ENCODE measurements at places on chromosomes 11 and 22. TPM values are rescaled to one million over a fixed set of nuclear protein-coding genes. Genes with fewer than 3 reads are reported as not detected.

The ISX gene
- total RNA-seq = not detected

The TRIOBP gene
- 140 TPM for total RNA-seq

The CARNS1 gene
- 5.9 TPM for total RNA-seq

The MN1 gene
- total RNA-seq = 3.9 TPM

The PNPLA5 gene
- not detected for total RNA-seq

The NECTIN1 gene
- 14.6 TPM for total RNA-seq

The SCN3B gene
- 3.6 TPM for total RNA-seq

The OR51G1 gene
- total RNA-seq = not detected

- H3K36me3 ChIP-seq = no peaks in the 10 kb centered on the region
- DNase-seq = no peak
- no peak overlapping the region for H3K4me3 ChIP-seq
- peaks cover 20% of the 10 kb centered on the region for H3K4me1 ChIP-seq
- no peaks in the 10 kb centered on the region for H3K27me3 ChIP-seq
These were observed 59.3 kb downstream of the ENDOD1 start for GRCh38 chr11:95148938-95149337.

GRCh38 chr11:107741044-107741823 lies 29.4 kb upstream of the SLN start:
- no peak overlapping the region for H3K27ac ChIP-seq
- no peak for DNase-seq
- H3K36me3 ChIP-seq = no peaks in the 10 kb centered on the region
- no peaks in the 10 kb centered on the region for H3K27me3 ChIP-seq
- no peaks in the 10 kb centered on the region for H3K4me1 ChIP-seq
- H3K4me3 ChIP-seq = no peak overlapping the region

GRCh38 chr11:104259121-104259610 lies 95.2 kb upstream of the PDGFD start:
- no peaks in the 10 kb centered on the region for H3K27me3 ChIP-seq
- H3K4me1 ChIP-seq = no peaks in the 10 kb centered on the region
- DNase-seq = no peak
- H3K36me3 ChIP-seq = no peaks in the 10 kb centered on the region
- H3K27ac ChIP-seq = no peak overlapping the region

- no peak overlapping the region for H3K4me3 ChIP-seq
- H3K27me3 ChIP-seq = no peaks in the 10 kb centered on the region
- DNase-seq = no peak
- H3K27ac ChIP-seq = no peak overlapping the region
These were observed 70.8 kb downstream of the RAB38 start for GRCh38 chr11:88104408-88104807.

DNA sequence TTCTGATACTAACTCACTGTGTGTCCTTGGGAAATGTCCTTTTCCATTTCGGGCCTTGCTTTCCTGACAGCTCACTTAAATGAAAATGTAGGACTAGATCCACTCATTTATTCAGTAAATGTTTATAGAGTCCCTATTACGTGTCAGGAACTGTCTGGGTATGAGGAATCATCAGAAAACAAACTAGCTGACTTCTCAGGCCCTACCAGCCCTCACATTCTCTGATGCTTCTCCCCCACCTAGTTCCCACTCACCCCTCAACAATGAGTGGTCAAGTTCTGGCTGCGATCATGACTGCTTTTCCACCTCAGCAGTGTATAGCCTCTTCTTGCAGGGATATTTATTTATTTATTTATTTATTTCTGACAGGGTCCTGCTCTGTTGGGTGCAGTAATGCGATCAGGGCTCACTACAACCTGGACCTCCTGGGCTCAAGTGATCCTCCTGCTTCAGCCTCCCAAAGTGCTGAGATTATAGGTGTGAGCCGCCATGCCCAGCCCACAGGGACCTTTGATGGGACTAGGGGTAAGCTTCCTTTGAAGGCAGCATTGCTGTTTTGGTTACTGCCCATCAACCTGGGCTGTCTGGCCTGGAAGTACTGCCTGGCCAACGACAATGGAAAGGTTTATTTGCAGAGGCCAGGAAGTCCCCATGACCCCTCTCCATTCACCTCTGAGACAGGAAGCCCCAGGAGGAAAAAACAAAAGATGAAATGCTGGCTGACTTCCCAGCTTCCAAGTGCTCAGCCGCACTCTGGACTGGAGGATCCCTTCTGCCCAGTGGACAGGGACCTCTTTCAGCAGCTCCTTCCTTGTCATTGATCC lies 33.1 kb upstream of the POLD3 start:
- no peaks in the 10 kb centered on the region for H3K4me1 ChIP-seq
- DNase-seq = no peak
- H3K27ac ChIP-seq = no peak overlapping the region
- no peaks in the 10 kb centered on the region for H3K36me3 ChIP-seq
- H3K27me3 ChIP-seq = no peaks in the 10 kb centered on the region

DNA sequence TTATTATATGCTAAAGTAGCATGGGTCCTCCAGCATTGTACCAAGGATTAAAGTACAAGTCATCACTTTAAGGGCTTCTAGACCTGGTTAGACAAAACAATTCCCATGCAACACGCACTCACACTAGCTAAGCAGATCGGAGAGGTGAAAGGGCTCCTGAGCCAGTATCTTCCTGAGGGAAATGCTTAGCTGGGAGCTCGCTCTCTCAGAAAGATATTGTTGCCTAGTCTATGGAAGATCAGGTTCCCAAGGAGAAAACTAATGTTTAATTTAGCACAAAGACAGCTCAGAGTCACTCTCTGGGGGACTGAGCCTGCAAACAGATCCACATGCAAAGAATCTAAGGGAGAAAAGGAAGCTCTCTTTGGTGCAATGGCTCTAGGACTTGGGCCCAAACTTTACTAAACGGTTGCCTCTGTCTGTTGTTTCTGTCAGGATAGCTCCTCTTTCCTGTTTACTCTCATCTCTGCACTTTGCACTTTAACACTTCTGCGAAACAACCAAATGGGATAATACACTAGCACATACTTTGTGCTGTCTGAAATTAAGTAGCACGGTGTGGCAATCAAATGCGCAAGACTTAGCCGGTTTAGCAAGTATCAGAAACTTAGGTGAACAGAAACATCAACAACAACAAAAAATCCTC lies 10.7 kb downstream of the MAML2 start:
- peak overlapping the region; percentile 71 for H3K27ac ChIP-seq
- H3K4me3 ChIP-seq = no peak overlapping the region
- no peaks in the 10 kb centered on the region for H3K36me3 ChIP-seq
- no peaks in the 10 kb centered on the region for H3K27me3 ChIP-seq

DNA sequence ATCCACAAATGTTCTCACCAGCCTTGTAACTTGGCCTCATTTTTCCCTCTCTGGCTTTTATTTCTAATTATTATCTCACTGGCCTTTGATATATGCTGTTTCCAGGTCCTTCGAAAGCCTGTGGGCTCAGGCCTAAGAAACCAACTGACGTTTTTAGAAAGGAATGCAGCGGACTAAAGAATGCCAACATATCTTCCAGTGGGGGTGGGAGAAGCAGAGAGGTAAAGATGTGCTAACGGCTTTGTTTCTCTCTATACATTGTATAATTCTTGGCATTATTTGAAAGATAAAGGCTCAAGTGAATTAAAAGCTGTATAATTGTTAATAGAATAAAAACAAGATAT lies 28.2 kb downstream of the OR6Q1 start:
- H3K27me3 ChIP-seq = no peaks in the 10 kb centered on the region
- no peak overlapping the region for H3K4me3 ChIP-seq
- DNase-seq = no peak
- H3K27ac ChIP-seq = no peak overlapping the region
- no peaks in the 10 kb centered on the region for H3K4me1 ChIP-seq

GRCh38 chr22:31613286-31613903 lies 48.6 kb downstream of the PISD start:
- no peak overlapping the region for H3K4me3 ChIP-seq
- no peaks in the 10 kb centered on the region for H3K27me3 ChIP-seq
- H3K4me1 ChIP-seq = peaks cover 26% of the 10 kb centered on the region
- no peak overlapping the region for H3K27ac ChIP-seq
- no peaks in the 10 kb centered on the region for H3K36me3 ChIP-seq
- no peak for DNase-seq

DNA sequence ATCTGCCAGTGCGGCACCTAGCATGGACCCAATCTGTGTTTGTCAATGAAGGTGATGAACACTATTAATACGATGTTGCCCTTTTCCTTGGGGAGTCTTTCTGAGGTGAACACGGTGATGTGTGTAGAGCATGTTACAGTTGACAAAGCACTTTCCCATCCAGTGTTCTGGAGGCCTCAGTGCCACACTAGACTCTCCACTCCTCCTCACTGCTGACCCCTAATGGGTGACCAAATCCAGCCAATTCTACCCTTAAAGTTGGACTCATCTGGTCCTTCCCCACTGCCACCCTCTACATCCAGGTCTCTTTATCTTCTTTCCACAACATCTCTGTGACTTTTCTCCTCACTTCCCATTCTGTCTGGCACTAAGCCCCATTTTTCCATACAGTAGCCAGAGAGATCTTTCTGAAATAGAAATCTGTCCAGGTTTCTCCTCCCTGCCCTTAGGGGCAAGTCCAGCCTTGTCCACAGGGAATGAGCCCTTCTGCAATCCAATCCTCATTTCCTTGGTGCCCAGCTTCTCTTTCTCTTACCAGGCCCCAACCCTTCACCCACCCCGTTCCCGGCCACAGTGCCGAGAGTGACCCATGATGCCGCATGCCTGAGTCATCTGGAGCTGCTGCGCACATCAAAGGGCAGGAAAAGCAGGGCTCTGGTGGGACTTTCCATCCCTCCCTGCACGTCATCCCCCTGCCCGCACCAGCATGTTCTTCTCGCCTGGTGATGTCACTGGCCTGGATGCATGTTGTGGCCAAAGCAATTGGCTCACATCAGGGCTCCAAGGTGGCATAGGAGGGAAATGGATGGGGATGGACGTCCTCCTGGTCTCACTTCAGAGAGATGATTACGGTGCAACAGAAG lies 64.2 kb downstream of the RASSF10 start:
- H3K4me3 ChIP-seq = no peak overlapping the region
- H3K27me3 ChIP-seq = no peaks in the 10 kb centered on the region
- no peak overlapping the region for H3K27ac ChIP-seq
- no peaks in the 10 kb centered on the region for H3K4me1 ChIP-seq
- DNase-seq = no peak

DNA sequence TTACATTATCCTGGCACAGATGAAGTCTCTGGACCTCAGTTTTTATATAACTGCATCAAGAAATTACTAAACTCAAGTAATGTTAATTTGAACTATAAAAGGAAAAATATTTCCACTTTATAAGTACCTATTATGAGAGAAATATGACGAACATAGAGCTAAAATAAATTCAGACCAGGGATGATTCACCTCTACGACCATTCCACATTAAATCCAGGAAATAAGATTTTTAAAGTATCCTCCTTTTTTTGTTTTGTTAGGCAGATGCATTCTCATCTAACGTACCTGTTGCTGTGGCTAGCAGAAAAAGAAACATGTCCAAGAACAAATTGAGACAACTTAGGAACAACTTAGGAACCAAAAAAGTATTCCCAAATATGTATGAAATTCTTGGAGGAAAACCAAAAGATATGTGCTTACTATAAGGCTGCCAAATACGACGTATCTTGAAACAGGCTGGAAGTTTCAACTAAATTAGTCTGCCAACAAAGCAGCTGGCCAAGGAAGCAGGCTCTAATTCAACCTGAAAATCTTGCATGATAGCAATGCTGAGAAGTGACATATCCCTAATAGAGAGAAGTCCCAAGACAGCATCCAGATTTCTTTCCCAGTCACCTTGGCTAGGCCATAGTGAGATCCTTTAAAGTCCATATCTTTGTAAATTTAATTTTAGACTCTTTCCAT lies 15.7 kb downstream of the SPTY2D1 start:
- no peak overlapping the region for H3K4me3 ChIP-seq
- peaks cover 25% of the 10 kb centered on the region for H3K36me3 ChIP-seq
- no peaks in the 10 kb centered on the region for H3K27me3 ChIP-seq
- peaks cover 7% of the 10 kb centered on the region for H3K4me1 ChIP-seq

- no peaks in the 10 kb centered on the region for H3K27me3 ChIP-seq
- no peaks in the 10 kb centered on the region for H3K4me1 ChIP-seq
- no peak overlapping the region for H3K27ac ChIP-seq
- H3K36me3 ChIP-seq = no peaks in the 10 kb centered on the region
- H3K4me3 ChIP-seq = no peak overlapping the region
These were observed 7.9 kb downstream of the ASCL2 start for GRCh38 chr11:2262301-2263070.

- peaks cover 10% of the 10 kb centered on the region for H3K4me1 ChIP-seq
- no peaks in the 10 kb centered on the region for H3K36me3 ChIP-seq
- H3K27ac ChIP-seq = no peak overlapping the region
- DNase-seq = no peak
- H3K4me3 ChIP-seq = no peak overlapping the region
- no peaks in the 10 kb centered on the region for H3K27me3 ChIP-seq
These were observed 389.6 kb upstream of the SYN3 start for GRCh38 chr22:33447733-33448132.

GRCh38 chr11:115222218-115222862 lies 281.9 kb downstream of the CADM1 start:
- H3K27ac ChIP-seq = no peak overlapping the region
- H3K4me1 ChIP-seq = no peaks in the 10 kb centered on the region
- H3K4me3 ChIP-seq = no peak overlapping the region
- DNase-seq = no peak
- H3K36me3 ChIP-seq = no peaks in the 10 kb centered on the region

All from tibial nerve (tissue), 4 donors.